Fibroblast of skin of left quadriceps (primary cell): ENCODE measurements at places on chromosomes 7 and 10.
A peak's percentile ranks its signal among the peaks of the same experiment; 100 is the strongest.

- no peak for DNase-seq
Measured at GRCh38 chr7:122148878-122149277, 4.8 kb upstream of the AASS start.

GRCh38 chr10:77289027-77289501 is 348.5 kb downstream of the KCNMA1 start:
- no peak for DNase-seq

- DNase-seq = no peak
Measured at GRCh38 chr10:70255329-70256299, 22.4 kb upstream of the PPA1 start.

DNA sequence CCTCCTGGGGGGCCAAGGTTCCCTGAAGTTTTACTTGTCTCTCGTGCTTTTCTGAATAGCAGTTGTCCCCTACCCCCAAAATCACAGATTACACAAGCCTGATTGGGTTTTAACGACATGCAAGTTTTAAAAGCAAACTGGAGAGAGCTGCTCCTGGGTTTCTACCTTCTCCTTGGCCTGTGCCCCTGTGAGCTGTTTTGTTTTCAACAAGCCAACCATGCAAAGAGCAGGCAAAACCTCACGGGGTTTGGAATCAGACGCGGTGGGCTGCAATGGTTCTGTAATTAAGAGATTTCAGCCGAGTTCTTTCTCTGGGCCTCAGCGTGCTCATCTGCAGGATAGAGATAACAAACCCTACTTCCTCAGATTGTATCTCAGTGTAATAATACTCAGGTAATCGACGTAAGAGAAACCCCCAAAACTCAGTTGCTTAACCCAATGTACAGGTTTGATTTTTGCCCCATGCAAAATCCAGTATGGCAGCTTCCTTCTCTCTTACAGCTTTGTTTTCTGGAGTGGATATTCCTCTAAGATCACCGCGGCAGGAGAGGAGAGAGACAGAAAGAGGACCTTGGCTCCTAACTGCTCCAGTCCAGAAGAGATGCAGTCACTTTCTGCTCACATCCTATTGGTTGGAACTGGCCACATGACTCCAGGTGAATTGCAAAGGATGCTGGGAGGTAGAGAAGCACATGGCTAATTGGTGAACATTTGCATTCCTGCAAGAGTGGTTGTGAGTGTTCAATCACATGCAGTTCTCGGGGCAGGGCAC is 42.0 kb downstream of the MYL10 start:
- no peak for DNase-seq

GRCh38 chr10:129105266-129105665 is 361.8 kb upstream of the MGMT start:
- DNase-seq = peak; percentile 37

DNA sequence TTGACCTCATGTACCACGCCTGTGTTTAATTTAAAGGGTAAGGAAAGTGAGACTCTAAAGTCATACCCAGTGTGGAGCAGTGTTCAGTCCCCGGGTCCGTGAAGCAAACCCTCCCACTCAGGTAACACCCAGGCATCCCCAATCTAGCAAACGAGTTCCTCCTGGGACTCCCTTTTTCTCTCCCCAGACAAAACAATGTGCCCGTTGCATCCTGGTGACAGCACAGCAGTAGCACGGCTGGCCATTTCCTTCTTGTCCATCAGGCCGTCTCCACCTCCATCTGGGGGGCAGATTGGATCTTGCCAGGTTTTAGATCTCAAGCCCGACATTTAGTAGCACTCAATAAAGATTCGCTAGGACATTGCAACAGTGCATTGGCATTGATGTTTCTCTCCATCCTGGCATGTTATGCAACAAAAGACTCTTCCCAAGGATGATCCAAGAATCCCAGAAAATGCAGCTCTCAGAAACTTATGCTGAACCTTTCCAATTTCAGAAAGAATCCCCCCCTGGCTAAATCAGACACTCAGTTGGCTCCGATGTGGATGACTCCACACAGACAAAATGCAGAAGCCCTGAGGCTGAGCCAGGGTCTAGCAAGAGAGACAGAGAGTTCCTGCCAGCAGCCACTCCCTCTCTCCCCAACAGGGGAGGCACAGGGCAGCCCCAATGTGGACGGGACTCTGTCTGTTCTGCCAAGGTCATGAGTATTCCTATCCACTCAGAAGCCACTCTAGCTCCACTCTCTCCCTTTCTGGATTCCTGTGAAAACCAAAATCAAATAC is 274.5 kb upstream of the MGMT start:
- no peak for DNase-seq

- DNase-seq = no peak
Measured at GRCh38 chr7:81414411-81414810, 355.4 kb downstream of the HGF start.

- DNase-seq = peak; percentile 52
Measured at GRCh38 chr7:55572378-55573233, at the start of gene VOPP1. Gene VOPP1, minus strand, starts transcription at chr7:55572502. Its CDS starts 178 bp downstream, at chr7:55572324.
